Left hindlimb (tissue), 1 donor: ENCODE measurements at places on chromosomes 1 and 21.

DNA sequence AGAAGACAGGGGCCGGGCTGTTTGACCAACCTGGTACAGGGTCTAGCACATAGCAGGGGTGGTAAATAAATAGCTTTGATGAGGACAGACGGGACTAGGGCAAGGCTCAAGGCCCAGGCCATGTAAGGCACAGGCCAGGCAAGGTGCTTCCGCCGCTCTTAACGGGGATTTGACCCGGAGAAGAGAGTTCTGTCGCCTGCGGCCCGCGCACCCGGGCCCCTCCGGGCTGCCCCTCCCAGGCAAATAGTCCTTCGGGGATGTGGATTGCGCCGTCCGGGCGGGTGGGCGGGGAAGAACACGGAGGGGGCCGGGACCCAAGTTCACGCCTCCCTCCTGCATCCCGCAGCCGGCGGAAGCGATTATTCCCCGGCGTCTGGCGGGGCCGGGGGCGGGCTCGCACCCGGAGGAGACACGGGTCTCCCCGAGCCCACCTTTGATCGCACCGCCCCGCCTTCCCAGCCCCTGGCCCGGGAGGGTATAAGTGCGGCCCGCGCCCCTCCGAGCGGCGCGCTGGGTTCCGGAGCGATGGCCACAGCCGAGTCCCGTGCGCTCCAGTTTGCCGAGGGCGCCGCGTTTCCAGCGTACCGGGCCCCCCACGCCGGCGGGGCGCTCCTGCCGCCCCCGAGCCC, at the start of gene MIXL1:
Gene MIXL1 (plus strand): TSS at position 508 of the 629 bp plus-strand sequence. CDS start 18 bp downstream, at position 526.
- no peak for DNase-seq

- DNase-seq, result no peak
These were observed 152.9 kb downstream of the ACTL8 start for GRCh38 chr1:17907999-17908398.

- no peak for DNase-seq
These were observed 86.7 kb upstream of the LYPLAL1 start for GRCh38 chr1:219086956-219087469.

DNA sequence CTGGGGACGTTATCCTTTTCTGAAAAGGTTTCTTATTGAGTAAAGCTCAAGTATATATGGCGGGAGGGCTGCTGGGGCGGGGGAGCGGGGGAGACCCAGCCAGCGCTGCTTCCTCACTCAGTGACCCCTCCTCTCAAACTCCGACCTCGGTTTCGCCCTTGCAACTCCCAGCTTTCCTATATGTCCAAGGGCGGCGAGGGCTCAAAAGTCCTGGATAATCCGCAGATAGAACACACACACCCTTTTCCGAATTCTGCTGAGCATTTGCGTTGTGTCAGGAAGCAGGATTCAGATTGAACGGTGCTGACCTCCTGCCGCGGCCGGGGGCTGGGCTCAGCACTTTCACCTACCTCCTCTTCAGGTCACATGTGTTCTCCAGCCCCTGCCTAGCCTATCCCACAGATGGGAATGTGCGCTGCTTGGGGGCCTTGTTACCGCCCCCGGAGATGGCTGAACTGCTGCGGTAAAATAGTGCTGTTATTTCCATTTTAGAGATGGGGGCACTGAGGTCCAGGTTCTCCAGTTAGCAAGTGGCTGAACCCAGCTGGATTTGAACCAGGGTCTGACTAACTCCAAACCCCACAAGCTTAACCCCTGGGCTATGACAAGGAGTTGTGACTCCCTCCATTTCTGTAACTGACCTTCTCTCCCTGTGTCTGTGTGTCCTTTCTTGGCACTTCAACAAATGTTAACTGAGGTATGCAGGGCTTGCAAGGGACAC, 795 bp upstream of the AHDC1 start:
- no peak for DNase-seq

- no peak for DNase-seq
These were observed 511 bp upstream of the INPP5B start for GRCh38 chr1:37947364-37947763.

- DNase-seq, result no peak
These were observed 61.7 kb upstream of the C1orf115 start for GRCh38 chr1:220628431-220628830.

GRCh38 chr1:64171246-64171645, 32.2 kb upstream of the UBE2U start:
- DNase-seq, result no peak

DNA sequence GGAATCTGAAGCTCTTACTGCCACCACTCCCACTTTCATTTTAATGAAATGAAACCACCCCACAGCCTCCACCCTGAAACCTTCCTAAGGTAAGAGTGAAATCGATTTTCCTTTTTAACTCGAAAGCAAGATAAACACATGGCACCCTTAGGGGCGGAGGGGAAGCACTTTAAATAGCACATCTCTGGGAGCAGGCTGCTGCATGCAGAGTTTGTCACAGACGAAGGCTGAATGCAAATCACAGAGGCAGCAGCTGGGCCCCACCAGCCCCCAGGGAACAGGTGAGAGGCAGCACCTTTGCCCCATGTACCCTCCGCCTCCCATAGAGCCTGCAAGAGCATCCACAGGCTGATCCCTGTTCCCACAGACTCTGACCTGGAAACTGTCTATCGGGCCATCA, 60.0 kb upstream of the GRIK3 start:
- DNase-seq, result no peak

DNA sequence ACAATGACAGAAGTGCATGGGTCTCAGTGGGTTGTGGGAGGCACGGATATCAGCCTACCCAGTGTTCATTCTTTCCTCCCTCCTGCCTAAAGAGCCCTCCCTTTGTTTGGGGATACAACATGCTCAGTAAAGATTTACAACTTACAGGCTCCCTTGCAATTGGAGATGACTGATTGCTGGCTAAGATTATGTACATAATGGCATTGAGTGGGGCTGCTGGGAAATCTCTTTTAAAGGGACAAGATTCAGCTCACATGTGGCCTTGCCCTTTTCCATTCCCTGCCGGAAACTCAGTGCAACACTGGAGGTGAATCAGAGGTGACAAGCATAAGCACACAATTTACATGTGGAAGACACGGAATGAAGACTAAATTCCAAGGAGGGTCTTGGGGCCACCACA, 83.7 kb upstream of the CHRM3 start:
- no peak for DNase-seq

DNA sequence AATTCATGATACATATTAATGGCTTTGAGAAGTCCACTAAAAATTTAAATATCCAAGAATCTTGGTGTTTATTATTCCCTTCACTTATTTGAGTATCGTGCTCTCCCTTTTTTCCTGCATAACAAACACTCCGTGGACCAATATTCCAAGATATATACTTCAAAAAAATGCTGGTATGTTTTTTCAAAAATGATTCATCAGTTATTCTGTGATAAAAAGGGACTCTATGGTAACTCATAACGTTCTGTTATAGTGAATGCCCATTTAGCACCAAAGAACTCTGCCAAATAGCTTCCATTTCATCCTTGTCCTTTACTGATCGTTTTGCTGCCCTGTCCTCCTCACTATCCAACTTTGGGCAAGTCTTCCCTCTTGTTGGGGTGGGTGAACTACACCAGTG, 12.9 kb downstream of the GIPC2 start:
- DNase-seq, result no peak

- DNase-seq, result no peak
These were observed 19.4 kb downstream of the ABCG1 start for GRCh38 chr21:42238185-42238934.

GRCh38 chr1:69651656-69652055, 83.9 kb downstream of the LRRC7 start:
- DNase-seq, result no peak

- DNase-seq, result no peak
These were observed 80.7 kb downstream of the POU2F1 start for GRCh38 chr1:167301355-167301754.

DNA sequence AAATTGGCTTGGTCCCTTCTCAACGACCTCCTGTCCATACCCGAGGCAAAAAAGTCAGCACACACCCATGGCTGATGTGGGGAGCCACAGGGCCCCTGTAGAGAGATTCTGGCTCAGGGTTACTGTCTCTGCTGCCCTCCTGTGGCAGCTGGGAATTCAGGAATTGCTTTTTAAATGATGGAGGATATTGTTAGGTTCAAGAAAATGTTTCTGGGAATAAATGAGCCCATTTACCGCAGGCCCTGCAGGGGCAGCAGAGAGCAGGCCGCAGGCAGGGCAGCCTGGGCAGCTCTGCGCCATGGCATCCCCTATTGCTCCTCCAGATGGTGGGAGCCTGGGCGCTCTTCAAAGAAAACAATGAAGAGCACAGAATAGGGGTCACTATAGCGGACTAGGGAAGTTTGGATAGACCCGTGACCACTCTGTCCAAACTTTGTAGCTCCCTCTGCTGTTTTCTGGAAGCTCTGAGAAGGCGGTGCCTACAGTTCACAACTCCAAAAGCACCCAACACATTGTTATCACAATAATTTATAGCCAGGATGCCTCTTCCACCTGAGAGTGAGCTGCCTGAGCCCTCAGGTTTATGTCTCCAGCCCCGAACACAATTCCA, 201.1 kb downstream of the BACH1 start:
- no peak for DNase-seq

DNA sequence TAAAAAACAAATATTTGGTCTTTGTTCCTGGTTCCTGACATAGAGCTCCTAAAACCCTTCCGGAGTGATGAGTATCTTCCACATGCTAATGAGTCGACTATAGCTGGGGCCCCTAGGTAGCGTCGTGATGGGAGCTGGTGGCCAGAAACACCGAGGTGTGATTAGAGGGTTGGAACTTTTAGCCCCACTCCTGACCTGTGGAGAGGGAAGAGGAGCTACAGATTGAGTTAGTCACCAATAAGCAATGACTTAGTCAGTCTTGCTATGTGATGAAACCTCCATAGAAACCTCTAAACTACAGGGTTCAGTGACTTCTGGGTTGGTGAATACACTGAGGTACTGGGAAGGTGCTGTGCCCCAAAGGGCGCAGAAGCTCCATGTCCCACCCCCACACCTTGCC, 30.1 kb upstream of the PLD5 start:
- no peak for DNase-seq

- no peak for DNase-seq
These were observed 1042.6 kb downstream of the PLA2G4A start for GRCh38 chr1:187871177-187871845.

DNA sequence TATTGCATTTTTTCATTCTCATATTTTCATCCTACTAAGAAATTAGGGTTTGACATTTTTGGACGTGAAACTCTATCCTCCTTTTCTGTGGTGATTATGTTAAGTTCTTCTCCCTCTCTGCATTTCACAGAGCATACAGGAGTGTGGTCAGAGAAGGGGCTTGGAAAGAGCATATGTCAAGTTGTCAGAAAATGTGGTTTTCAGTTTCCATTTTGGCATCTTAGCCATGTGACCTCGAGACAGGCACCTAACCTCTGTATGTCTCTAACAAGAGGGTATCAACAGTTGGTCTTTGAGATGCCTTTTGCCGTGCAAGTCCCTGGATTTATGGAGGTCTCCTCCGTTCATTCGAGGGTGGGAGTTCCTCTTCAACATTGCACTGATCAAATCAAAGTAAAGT, 140.7 kb downstream of the CYYR1 start:
- no peak for DNase-seq

- no peak for DNase-seq
These were observed 38.9 kb upstream of the ZBTB18 start for GRCh38 chr1:244012202-244012601.

GRCh38 chr1:161915978-161916377, 107.7 kb downstream of the OLFML2B start:
- DNase-seq, result no peak

DNA sequence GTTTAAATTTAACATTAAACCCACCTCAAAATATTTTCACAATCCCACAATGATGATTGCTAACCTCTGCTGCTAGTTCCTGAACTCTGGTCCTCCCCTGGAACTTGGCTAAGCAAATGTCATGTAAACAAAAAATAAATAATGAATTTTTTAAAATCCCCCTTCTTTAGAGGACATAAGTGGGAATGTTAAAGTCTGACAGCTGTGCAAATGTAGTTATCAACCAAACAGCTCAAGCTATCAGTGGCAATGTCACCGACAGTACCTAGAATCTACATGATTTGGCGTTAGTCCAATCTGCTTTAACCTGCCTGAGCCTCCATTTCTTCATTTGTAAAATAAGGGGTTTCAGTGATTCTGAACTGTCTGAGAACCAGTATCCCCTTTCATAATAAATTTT, 67.7 kb downstream of the GDAP2 start:
- no peak for DNase-seq

- DNase-seq, result no peak
These were observed 171.0 kb downstream of the EIF4G3 start for GRCh38 chr1:21005466-21006239.

DNA sequence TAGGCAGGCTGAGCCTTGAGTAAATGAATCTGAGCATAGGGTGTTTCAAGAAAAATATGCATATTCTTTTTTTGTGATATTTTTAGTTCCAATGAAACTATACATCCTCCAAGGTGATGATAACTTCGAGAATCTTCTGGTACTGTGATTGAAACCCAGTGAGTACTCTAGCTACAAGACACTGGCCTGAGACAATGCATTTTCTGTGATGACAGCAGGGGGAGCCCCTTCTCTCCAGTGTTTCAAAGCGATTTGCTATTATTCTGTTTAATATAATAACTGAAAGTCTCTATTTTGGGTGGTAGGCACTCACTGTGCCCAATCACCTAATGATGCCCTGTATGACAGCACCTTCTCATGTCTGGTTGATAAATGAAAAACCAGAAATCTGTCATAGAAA, 12.1 kb downstream of the IRF2BP2 start:
- DNase-seq, result no peak

DNA sequence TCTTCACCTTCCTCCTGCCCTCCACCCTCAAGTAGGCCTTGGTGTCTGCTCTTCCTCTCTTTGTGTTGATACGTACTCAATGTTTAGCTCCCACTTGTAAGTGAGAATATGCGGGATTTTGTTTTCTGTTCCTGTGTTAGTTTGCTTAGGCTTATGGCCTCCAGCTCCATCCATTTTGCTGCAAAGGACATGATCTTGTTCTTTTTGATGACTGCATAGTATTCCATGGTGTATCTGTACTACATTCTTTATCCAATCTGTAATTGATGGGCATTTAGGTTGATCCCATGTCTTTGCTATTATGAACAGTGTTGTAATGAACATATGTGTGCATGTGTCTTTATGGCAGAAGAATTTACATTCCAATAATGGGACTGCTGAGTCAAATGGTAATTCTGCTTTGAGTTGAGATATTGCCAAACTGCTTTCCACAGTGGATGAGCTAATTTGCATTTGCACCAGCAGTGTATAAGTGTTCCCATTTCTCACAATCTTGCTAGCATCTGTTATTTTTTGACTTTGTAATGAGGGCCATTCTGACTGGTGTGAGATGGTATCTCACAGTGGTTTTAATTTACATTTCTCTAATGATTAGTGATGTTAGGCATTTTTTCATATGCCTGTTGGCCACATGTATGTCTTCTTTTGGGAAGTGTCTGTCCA, 272.7 kb downstream of the SDCCAG8 start:
- no peak for DNase-seq
